Activated naive CD4-positive, alpha-beta T cell treated with anti-CD3 and anti-CD28 coated beads, Interleukin-2, amount 50 U/mL, for 16 hours (primary cell): ENCODE measurements at places on chromosomes 12 and 14.

GRCh38 chr14:68924186-68925158, 54.6 kb downstream of the ACTN1 start:
- DNase-seq = no peak

GRCh38 chr12:95395696-95396095, 78.3 kb upstream of the METAP2 start:
- DNase-seq = no peak

DNA sequence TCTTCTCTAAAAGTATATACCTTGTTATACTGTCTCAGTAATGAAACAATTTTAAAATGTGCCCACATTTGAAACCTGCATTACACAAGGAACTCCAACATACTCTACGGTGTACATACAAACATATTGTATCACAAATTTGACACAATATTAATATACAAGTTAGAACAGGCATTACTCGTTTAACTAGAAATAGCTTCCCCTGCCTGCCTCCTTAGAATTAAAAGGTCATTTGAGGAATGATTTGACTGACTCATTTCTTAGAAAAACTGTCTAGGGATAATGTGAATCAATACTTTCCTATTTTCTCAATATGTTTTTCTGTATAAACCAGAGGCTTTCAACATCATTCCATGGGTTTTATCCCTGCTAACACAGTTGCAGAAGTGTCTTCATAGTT, 73.7 kb downstream of the STON2 start:
- DNase-seq = no peak

- DNase-seq = no peak
These were observed 122.3 kb upstream of the CPM start for GRCh38 chr12:69055280-69055679.

DNA sequence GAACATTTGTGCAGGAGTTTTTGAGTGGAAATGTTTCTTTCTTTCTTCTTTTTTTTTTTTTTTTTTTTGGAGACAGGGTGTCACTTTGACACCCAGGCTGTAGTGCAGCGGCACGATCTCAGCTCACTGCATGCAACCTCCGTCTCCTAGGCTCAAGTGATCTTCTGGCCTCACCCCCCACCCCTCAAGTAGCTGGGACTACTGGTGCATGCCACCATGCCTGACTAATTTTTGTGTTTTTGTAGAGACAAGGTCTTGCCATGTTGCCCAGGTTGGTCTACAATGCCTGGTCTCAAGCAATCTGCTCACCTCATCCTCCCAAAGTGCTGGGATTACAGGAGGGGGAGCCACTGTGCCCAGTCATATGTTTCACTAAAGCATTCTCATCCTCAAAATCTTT, 69.2 kb upstream of the BCAT1 start:
- no peak for DNase-seq

DNA sequence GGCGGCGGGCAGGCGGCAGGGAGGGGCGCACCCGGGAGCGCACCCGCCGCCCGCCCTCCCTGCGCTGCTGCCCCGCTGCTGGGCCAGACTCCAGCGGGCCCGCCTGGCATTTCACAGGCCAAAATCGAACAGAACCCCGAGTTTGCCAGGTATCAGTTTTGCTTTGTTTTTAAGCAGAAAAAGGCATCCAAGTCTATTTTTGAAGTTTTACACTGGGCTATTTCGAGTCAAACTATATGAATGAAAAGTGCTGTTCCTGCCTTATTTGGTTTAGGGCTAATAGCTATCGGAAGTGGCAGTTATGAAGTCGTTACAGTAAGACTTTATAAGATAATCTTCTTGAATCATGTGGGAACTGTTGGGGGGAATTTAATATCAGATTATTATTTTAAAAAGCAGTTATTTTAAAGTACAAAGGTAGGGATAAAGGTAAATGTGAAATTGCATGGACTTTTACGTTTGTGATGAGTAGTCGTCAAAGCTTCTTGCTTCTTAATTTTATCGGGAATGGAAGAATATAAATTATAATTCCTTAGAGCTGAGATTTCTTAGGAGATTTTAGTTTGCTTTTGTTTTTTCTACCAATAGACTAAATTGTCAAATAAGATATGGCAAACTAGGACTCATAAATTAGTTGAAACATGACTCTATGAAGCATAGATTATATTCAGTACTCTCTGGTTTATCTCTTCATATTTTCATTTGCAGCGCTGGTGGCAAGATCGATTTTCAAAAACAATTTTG, 1.1 kb downstream of the MSRB3 start:
- DNase-seq = no peak

DNA sequence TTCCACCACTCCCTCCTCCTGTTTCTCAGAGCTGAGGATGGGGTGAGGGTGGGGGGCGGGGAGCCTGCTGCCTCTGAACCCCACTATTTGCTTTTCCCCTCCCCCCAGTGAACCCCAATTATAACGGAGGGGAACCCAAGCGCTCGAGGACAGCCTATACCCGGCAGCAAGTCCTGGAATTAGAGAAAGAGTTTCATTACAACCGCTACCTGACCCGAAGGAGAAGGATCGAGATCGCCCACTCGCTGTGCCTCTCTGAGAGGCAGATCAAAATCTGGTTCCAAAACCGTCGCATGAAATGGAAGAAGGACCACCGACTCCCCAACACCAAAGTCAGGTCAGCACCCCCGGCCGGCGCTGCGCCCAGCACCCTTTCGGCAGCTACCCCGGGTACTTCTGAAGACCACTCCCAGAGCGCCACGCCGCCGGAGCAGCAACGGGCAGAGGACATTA, 1.1 kb downstream of the HOXC4 start:
- DNase-seq = no peak

DNA sequence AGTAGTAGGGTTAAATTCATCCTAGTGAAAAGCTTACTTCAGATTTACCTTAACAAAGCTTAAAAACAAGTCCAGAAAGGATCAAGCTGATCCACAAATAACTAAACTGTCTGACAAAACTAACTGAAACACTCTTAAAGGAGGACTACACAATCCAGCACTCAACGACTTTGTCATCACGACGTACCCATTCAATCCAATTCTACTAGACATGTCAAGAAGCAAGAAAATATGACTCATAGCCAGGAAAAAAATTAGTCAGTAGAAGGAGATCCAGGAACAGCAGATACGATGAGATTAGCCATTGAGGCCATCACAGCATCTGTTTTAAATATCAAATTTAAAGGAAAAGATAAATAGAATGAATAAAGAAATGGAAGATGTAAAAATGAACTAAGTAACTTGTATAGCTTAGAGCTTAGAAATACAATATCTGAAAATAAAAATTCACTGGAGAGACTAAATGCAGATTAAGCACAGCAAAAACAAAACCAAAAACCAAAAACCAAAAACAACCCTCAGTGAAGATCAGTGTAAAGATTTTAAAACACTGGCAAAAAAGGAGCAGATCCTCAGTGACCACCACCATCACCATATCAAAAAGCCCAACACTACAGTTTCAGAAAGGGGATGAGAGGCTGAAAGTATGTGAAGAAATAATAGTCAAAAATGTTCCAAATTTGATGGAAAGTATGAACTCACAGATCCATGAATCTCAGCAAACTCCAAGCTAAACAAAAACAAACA, 95.0 kb upstream of the CCND2 start:
- no peak for DNase-seq

DNA sequence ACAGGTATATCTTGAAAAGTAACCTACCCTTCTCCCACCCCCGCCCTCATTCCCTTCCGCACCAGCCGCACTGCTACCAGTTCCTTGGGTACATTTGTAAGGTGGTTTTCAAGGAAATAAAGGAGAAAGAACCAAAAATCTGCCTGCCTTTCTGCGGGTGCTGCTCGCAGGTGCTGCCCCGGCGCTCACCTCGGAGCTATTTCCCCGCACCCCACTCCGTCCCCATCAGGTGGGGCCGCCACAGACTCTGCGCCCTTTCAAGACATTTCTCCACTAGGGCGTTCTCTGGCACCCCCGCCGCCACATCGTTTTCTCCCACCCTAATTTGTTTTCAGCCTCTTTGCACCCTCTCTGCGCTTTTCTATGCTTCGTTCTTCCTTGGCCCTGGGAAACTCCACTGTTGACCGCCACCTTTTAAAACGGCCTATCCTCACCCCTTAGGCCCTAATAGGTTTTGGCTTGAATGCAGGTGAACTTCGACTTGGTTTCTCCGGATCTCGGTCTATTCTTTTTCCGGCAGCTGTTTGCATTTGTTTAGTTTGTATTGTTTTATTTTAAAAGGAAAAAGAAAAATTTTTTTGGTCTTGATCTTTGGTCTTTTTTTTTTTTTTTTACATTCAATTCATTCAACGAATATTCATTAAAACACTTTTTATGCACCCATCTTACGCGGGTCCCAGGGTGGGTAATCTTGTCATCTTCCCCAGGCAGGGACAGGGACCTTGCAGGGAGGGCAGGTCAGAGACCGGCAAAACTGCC, 3.0 kb downstream of the VSX2 start:
- no peak for DNase-seq
